Activated naive CD4-positive, alpha-beta T cell treated with Interleukin-2 at 50 U/mL for 16 hours (primary cell): ENCODE measurements at places on chromosomes 5 and 9.
A peak's percentile ranks its signal among the peaks of the same experiment; 100 is the strongest.

DNA sequence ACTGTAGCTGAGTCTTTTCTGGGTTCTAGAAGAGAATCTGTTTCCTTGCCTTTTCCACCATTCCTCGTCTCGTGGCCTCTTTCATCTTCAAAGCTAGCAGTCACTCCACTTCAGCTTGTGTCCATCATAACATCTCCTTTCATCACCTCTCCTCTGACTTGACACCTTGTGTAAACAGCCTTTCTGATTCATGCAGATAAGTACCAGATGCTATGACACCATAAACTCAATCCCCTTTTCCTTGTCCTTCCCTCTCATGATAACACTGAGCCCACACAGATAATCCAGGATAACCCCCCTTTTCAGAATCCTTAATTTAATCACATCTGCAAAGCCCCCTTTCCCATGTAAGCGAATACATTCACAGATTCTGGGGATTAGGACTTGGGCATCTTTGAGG lies 95.5 kb downstream of the SNX24 start:
- DNase-seq = no peak

DNA sequence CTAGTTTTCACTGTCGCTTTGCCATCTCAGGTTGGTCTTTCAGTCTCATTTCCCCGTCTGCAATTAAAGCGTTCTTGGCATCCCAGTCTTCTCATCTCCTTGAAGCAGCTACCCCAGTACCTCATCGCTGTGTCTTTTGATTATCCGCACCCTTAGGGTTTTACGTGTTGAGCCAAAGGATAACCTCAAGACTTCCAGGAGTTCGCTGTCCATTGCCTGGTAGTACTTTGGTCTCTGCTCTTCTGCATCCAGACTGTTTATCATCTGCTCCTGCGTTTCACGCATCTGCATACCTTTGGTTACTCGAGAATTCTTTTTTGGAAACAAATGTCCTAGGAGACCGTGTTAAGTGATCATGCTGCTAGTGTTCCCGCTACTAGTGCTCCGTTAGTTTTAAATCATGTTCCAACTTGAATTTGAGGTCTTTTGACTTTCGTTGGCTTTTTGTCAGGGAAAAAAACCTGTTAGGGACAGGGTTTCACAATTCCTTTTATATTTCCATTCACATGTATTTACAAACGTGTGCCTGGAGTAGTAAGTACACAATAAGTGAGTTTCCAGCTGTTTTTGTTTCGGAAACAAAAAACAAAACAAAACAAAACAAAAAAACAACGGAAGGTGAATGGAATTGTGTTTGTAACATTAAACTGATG lies 888 bp downstream of the RABGAP1 start:
- no peak for DNase-seq

GRCh38 chr9:69933445-69933844 lies 110.2 kb upstream of the MAMDC2 start:
- no peak for DNase-seq

DNA sequence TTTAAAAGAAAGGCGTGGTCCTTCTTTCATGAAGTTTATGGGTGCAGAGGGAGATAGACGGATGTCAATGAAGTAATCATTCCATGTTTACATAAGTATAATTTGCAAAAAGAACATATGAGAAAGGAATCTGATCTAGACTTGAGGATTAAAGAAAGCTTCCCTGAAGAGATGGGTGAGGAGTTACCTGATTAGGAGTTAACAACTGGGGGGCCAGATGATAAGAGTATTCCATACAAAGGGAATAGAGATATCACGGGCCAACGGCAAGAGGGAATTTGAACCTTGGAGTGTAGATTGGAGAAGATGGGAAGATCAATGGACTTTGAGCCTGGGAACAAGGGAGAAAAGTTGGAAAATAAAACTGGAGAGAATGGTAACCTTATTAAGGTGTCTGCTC lies 1959.9 kb upstream of the WWC1 start:
- DNase-seq = no peak

DNA sequence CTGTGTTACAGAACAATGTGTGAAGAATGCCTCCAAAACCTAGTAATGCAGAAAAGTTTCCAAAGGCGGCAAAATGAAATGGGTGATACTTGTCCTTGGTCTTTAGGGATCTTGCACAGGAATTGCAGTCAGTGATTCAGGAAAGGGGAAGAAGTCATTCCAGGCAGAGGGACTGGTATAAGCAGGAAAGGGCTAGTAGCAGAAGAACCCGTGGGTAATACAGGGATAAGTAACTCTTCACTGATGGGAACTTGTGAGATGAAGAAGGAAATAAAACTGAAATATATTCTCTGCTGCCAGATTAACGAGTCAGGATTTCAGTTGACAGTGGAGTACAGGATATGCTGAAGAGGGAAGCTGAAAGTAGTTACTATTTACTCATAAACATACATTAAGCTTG lies 1.2 kb downstream of the SRFBP1 start:
- no peak for DNase-seq

DNA sequence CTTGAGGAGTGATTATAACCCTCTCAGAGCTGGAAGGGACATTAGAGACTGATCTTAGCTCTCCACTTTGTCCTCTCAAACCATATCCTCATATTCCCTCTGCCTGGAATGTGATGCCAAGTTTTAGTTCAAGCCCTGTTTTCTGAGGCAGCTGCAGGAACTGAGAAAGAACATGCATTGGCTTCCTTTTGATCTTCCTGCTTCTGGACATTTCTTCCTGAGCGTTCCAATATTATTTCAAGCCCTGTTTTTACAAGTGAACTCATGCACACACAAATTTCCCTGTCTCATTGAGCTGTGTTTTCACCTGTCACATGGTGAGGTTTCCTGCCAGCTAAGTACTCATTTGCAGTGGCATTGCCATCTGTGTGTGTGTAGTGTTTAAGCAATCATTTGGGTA lies 17.0 kb downstream of the FOCAD start:
- DNase-seq = no peak

DNA sequence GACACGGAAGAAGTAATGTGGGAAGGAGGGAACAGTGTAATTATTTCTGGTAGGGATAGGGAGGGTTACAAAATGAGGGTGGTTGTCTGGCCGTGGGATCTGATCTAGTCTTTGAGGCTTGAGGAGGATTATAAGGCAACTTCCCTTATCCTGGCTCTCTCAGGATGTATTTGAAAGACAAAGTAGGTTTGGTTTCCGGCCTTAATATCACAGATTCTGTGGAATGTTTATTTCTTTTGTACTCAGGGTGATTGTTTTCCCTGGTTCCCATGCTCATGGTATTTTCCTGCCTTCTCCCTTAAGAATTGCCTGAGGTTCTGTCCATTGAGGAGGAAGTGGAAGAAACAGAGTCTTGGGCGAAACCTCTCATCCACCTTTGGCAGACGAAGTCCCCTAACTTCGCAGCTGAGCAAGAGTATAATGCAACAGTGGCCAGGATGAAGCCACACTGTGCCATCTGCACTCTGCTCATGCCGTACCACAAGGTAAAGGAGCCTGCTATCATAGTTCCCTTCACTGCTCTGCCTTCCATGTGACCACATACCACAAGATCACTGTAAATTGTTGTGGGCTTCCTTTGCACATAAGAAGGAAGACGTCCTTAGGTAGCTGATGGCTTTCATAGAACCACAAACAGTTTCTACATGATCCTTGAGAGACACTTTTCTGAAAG lies 253.8 kb downstream of the KDM4C start:
- no peak for DNase-seq

DNA sequence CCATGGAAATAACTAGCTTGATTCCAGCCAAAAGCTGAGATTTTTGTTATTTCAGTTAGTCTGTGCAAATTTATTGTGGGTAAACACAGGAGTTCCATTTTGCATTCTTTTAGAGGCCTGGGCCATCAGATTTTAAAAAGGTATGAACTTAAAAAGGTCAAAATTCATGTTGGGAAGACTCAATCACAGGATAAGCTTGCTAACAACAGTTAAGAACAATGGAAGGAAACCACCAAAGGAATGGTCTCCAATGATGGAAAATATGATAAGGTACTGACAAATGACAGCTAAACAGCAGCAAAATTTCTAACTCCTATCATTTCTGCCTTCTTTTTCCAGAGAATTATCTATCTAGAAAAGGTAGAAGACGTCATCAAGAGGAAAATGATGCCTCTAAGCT lies 16.0 kb downstream of the ABITRAM start:
- DNase-seq = no peak

DNA sequence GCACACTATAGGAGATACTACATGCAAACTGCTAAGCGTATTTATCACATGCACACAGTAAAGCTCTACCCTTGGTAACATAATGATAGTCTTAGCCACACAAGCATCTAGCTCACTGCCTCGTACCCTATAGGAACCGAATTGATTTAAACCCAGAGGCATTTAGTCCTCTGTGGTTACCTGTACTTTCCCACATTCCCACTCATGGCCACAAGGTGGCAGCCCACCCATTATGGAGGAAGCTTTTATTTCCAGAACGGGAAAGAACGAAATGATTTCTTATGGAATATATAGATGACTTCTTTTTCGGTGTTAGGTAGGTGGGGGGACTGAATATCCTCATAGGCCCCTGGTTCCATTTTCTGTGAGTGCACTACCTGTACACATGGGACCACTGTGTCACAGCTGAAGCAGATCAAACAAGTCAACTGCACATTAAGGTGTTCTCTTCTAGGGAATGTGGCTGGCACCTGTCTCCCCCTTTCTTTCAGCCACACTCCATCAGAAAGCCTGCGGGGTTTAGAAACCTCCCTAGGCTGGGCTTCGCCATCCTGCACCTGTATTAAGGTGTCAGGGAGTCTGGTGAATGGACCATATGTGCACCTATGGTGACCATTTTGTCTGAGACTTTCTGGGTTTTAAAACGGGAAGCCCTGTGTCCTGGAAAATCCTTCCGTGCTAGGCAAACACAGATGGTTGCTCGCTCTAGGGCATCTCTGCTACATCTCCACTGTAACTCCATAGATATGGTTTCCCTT lies 313.2 kb downstream of the SLIT3 start:
- peak; percentile 51 for DNase-seq

GRCh38 chr9:15377625-15378540 lies 44.8 kb upstream of the SNAPC3 start:
- DNase-seq = no peak

DNA sequence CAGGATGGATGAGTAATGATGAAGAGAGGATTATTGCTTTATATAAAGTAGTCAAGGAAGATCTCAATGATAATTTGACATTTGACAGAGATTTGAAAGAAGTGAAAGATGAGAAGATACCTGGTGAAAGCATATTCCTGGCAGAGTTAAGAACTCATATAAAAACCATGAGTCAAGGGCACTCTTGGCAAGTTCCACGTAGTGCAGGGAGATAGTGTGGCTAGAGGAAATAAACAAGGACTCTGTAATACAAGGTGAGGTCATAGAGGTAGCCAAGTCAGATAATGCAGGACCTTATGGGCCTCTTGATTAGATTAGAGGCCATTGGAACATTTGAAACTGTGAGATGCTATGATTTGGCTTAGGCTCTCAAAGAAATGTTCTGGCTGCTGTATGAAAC lies 72.3 kb downstream of the HCN1 start:
- DNase-seq = no peak

DNA sequence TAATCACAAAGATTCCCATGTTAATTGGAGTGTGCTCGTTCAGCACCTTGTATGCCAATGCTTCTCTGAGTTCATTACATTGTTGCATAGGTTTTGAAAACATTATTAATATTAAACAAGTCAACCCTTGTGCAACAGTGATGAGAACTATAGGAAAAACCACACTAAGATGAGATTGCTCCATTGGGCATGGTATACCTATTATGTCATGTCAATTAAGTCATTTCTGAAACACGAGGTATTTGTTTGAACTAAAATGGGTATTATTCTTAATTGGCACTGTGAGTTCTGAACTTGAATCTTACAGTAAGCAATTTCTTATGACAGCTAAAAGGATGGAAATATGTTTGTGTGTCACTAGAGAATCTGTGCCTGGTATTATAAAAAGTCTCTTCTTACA lies 447.7 kb downstream of the EFNA5 start:
- DNase-seq = no peak

GRCh38 chr5:35794328-35794619 lies 62.4 kb upstream of the IL7R start:
- no peak for DNase-seq

DNA sequence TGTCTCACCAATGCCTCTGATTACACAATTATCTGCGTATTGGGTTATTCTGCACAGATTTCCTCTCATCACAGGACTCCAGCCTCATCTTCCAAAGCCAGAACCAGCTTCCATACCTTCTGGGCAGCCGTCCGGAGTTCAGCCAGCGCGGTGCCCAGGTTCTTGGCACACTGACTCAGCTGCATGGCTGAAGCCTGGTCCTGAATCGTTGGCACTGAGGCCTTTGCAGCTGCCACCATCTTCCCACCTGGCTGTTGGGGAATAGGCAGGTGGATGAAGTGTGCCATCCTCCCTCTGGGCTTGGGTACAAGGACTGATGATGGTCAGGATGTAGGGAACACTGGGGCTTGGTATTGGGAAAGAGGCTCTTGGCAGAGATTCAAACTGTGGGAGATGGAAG lies 17.9 kb downstream of the TLN1 start:
- no peak for DNase-seq
